ENCODE measurements at places on chromosomes 7 and 10.

- DNase-seq, result no peak
Measured at GRCh38 chr10:1394155-1394912, 338.1 kb downstream of the WDR37 start.

GRCh38 chr10:104330168-104331110, 7.8 kb downstream of the ITPRIP start:
- DNase-seq, result no peak

DNA sequence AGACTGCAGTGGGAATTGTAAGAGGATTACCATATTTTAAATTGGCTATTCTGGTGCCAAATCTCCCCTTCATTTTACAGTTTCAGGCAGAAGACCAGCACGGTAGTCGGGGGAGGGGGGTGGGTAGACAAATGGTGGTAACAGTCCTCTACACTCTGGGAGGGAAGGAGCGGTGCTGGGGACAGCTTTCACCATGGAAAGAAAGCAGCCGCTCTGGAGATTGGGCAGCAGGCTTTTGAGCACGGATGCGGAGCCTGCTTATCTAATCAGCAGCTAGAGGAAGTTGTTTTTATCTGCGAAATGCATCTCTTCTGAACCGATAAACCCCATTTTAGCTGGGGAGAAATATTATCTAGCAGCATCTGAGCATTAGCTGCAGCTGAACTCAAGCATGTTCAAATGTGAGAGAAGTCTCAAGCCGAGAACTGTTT, 28.7 kb downstream of the IKZF1 start:
- DNase-seq, result no peak

DNA sequence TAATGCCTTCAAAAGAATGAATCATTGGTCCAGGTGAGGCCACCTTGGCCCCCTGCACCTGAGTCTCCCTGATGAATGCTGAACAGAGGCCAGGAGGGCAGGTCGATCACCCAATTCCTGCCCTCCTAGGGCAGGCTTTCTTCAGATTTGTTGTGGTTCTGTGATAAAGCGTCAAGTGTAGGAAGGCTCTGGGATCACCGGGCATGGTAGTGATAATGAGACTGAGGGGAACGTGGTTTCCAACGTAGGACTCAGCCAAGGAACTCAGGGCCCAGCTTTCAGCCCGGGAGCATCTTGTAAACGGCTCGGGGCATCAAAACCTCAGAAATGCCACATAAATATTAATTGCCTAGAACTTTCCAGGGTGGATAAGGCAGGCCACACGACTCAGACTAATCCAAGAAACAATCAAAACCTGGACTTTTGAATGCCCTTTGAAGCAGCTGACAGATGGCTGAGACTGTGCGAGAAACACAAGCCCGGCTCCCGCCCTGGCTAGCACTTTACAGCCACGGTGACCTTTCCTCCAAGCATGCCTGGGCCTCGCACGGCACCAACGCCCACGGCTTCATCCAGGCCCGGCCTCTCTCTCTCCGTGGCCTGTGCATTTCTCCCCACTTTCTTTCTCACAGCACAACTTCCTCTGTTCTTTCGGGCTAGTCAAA, 239.3 kb upstream of the GRB10 start:
- no peak for DNase-seq

DNA sequence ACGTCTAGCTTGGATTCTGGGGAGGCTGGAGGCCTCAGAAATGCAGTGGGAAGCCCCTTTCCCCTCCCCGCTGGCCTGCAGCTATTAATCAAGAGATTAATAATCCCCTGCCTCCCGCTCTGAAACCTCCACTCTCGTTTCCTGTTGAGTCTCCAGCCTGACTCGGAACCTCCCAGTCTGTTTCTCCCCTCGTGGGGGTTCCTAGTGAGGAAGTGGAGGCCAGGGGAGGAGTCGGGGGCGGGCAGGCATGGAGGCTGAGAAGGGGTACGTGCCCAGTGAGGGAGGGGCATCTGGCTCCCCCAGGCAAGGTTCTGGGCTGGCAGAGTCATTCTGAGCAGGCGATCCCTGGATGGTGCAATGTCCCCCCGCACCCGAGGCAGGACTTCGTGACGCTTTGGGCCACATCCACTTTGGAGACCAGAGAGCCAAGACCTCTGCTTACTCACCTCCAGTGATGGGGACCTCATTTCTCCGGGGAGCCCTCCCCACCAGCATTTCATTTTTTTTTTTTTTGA, 73.6 kb downstream of the COL26A1 start:
- DNase-seq, result no peak

GRCh38 chr7:16419859-16420258, 1.5 kb downstream of the CRPPA start:
- DNase-seq, result no peak

DNA sequence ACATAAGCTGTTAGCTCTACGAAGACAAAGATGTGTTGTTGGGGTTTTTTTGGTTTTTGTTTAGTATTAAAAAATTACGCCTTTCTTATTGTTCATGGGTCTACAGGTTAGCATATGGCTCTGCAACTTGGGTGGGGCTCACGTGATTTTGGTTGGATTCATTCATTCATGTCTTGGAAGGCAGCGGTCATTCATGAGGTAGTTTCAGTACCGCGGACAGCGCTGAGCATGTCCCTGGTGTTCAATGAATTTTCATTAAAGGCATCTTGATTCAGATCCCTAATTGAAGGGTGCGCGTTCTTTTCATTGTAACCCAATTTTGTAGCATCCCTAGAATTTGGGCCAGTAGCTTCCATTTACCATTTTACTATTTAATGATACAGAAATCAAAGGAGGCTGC, 42.9 kb upstream of the TCERG1L start:
- DNase-seq, result no peak

GRCh38 chr10:119253433-119254174, 46.2 kb downstream of the GRK5 start:
- DNase-seq, result peak; percentile 92

DNA sequence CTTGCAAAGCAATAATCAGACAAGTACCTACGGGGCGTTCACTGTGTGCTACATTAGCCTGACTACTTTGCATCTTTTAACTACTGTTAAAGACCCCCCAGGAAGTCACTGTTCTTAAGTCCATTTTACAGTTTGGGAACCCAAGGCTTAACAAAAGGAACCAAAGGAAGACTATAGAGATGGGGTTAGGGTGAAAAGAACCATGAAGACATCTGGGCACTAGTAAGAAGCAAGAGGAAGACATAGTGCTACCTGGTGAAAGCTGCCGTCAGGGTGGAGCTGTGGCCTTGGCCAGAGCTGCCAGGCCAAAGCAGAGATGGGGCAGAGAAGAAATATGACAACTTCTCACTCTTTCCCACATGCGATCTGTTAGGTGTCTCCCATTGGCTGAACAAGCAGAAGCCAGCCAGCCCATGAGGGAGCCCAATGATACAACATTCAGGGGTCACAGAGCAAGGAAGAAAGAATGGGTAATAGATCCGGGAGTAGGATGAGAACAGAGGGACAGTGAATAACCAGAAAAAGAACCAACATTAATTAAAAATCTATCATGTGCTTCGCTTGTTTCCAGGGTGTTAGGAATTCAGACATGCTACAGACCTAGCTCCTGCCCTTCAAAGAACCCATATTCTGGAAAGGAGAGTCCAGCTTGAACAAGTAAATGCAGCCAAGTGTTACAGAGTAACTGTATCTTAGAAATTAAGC, 85.4 kb downstream of the ARID5B start:
- DNase-seq, result no peak

DNA sequence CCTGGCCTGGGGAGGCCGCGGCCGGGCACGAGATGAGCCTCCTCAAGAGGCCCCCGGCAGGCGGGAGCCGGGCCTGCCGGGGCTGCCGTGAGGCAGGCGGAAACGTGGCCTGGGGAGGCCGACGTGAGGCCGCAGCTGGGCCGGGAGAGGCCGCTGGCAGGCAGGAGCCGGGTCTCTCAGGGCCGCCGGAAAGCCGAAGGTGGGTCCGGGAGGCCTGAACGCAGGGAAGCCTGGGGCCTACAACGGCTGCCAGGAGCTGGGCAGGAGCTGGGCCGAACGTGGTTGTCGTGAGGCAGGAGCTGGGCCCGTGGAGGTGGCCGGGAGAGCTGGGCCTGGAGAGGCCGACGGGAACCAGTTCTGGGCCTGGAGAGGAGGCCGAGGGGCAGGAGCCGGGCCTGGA, 171.9 kb downstream of the TPST1 start:
- no peak for DNase-seq

GRCh38 chr10:2680821-2681220, 386.5 kb upstream of the PFKP start:
- DNase-seq, result no peak

DNA sequence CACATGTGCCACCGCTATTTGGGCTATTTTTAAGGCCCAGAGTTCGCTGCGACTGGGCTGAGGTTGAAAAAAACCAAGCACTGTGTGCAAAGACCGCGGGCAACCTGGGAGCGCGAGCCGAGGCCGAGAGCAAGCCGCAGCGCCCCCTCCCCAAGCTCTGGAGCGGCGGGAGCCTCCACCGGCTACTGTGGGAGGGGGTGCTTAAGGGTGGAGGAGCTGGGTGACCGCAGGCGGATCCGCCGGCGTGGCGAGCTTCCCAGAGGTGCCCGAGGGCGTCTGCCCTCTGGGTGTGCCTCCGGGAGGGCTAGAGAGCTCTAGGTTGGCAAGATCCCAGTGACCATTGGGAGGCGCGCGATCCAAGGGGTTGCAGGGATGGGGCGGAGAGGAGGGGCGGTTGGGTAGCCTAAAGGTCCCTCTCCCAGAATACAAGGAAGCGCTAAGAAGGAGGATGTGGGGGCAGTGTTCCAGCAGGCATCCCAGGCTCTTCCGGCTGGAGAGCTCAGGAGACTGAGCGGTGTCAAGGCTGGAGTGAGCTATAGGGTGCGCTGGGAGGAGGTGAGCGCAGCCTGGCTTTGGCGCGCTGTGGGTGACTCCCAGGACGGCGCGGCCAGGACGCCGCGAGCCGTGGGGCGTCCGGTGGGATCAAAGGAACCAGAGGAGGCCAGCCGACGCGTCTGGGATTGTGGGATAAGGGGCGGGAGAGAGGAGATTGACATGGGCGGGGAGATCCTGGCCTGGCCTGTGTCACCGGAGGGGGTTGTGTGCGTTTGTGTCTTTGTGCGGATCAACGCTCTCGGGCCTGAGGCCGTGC, 8.0 kb downstream of the DLX5 start:
- DNase-seq, result no peak

GRCh38 chr10:130982802-130983201, 328.7 kb downstream of the TCERG1L start:
- no peak for DNase-seq

DNA sequence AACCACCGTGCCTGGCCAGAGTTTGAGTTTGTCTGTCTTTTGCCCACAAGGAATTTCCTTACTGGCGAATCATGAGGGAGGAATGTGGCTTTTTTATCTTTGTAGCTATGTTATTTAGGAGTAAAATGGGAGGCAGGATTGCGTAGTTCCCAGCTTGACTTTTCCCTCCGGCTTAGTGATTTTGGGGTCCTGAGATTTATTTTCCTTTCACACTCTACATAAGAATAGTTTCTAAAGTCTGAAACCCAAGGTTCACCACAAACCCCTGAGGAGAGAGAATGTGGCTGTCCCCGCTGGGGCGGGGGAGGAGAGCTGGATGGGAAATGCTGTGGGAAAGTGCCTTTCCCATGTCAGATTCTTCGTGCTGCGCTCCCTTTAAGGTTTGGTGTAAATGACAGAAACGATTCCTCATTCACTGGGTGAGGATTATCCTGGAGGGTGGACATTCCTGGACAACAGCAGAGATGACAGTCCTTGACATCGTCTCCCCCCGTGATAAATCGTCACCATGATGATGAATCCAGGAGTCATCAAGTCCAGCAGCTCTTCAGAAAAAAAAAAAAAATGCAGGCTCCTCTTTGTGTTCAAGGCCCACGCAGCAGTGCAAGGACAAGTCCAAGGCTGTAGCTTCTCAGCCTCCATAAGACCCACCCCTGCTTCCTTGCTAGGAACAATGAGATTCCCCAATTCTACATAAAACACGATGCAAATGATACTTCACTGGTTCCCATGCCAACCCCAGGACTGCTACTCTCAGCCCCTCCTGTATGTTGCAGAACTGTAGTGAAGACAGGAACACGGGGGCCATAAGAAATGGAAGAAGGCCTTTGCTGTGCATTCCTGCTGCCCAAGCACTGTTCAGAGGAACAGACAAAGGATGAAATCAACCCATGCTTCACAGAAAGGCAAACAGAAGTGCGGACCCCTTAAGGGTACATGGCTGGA, 233.1 kb downstream of the CCDC3 start:
- peak; percentile 2 for DNase-seq

DNA sequence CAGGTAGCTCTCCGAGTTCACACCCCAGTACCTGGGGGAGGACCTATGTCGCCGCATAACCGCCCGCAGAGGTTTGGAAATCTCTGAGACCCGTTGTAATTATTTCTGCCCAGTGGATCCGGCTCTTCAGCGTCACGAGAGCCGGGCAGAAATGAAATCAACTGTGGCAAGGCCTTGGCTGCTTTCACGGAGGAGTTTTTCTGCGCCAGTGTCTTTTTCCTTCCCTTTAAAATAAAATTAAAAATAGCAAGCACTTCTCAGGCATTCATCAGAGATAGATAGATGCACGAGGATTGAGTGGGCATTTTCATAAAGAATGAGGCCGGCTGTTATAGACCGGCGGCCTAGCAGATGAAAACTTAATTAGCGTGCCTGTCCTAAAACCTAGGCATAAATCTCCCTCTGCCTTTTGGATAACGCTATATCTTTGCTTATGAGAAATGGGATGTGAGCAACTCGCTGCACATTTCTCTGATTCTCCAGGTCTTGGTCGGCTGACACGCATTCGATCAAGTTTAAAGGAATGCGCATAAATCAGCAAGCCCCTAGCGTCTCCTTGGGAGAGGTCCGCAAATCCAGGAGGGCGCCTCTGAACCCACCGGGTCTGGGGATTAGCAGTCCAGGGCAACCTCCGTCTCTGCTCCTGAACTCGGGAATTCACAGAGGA, 6.4 kb downstream of the HOXA13 start:
- DNase-seq, result no peak

DNA sequence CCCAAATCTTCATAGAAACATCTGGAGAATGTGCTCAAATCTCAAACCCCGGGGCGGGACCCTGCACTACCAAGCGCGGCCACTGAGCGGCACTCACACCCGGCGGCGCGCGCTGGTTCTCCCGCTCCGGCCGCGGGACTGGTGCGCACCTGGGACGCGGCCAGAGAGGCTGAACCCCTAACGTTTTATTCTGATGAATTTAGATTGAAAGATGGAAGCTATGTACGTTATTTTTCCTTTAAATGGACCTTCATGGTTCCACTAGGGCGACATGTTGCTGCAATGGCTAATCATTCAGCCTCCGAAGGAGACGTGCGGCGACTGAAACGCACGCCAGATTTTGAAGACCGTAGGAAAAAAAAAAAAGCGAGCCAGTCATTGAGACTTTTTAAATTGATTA, 107.0 kb upstream of the INSIG1 start:
- DNase-seq, result no peak

DNA sequence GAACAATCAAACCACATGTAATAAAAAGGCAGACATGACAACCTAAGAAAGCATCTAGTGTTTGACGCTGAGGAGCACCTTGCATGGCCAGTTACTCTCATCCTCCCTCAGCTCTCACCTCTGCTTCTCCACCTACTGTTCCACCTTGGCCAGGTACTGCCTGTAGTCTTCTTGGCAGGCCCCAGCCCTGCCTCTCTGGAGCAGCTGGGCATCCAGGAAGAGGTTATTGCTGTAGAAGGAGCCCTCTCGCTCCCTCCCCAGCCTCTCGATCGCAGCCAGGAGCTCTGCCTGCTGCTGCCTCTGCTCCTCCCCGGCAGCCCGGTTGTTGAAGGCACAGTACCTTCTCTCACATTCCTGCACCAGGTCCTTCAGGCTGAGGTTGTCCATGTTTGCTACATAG, 9.7 kb downstream of the GIMAP5 start:
- DNase-seq, result no peak

- DNase-seq, result no peak
Measured at GRCh38 chr10:28564905-28565304, 32.0 kb downstream of the WAC start.

GRCh38 chr10:48941427-48942075, 1.9 kb upstream of the LRRC18 start:
- no peak for DNase-seq

Measured in Panc1 (cell line).